ENCODE measurements at places on chromosomes 3 and 15.

GRCh38 chr3:197183582-197183981 is 114.8 kb downstream of the DLG1 start:
- DNase-seq: no peak

DNA sequence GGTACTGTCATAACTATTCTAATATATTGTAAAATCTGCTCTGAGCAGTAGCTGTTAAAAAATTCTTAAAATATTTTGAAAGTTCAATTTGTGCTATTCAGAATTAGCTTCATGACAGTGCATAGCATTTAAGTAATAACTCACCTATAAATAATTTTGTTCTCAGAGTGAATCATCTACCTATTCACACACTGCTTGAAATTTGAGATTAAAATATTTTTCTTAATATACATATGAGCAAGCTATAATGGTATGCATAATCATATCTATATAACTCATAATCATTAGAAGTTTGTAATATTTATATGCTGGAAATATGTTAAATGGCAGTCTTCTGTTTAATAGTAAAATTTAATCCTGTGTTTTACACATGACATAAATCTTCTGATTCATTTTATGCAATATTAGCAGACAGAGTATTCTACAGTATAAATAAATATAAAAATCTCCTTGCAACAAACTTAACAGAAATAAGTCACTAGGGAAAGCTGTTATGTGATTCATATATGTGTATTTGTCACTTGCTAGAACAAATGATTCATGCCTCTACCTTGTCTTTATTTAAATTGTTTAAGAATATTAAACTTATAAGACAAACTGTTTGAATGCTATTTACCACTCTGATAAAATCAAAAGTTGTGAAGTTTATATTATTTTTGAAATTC is 710.8 kb downstream of the PLOD2 start:
- no peak for DNase-seq

- DNase-seq: no peak
Measured at GRCh38 chr3:187211532-187212195, 14.4 kb downstream of the RTP1 start.

DNA sequence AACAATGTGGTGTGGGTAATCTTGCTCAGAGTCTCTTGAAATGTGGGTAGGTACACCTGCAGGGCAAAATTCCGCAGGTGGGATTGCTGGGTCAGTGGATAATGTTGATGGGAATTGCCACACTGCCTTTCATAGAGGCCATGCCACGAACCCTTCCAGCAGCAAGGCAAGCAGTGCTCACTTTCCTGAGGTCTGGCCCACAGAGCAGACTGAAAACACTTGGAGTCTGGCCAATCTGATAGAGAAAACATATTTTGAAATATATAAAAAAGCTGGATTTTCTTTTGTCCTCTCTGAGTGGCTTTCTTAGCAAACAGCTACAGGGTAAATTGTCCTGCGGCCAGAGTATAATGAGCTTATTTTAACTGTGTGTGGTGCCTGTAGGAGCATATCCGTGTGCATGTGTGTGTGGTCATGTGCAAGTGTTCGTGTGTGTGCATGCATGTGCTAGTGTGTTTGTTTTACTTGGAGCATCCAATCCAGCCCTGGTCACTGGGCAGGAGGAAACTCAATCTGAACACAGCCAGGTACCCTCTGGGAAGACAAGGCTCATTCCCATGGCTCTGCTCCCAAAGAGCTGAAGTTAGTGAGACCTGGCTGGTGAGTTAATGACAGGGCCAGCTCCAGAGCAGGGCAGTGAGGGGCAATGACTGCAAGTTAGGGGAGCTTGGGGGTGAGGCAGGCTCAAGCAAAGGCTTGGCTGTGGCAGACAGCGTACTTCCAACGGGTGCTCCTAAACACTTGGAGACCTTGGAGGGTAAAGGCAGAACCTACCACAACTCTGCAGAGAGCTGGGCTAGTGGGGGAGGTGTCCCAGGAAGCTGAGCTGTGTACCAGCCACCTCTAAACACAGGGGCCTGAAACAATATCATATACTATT is 91.3 kb downstream of the PLXNA1 start:
- DNase-seq: no peak

GRCh38 chr3:37994639-37994972 is 4.0 kb downstream of the VILL start:
- DNase-seq: no peak

DNA sequence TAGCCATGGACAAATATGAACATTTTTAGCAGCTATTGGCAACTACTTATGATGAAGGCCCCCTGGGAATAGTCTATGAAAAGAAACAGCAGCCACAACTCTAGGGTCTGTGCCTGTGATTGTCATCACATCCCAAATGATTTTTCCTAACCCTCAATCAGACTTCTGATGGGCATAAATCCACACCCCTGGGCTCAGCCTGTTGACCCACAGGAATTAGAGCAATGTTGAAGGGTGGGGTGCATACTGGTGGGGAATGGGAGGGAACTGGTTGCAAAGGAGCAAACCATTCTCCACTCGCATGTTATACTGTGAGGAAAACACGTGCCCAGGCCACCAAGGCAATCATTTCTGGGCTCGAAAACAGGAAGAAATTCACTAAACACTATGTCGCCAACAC is 106.5 kb upstream of the CTNNB1 start:
- no peak for DNase-seq

DNA sequence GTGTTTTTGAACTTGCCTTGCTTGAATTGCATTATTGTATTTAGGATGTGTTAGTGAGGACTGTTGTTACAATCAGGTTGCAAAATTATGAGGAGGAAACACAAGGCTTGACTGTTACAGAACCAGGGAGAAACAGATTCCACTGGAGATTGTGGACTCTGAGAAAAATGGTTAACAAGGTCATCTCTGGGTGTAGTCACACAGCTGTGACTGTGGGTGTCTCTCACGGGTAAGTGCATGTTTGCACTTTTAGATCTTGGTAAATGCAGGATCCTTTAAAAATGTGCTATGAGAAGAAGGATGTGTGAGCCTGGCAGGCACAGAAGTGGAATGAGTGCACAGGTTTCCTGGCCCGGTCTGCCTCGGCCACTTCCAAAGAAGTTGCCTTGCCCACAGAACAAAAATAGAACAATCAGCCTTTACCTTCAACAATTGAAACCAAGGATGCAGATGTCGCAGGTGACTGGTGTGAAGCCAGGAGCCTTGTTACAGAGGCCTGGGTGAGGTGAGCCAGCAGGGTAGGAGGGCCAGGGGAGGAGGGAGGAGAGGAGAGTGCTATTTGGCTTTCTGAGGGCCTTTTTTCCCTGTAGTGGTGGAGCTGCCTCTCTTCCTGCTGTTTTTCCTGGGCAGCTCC is 68.0 kb downstream of the ABHD5 start:
- no peak for DNase-seq

DNA sequence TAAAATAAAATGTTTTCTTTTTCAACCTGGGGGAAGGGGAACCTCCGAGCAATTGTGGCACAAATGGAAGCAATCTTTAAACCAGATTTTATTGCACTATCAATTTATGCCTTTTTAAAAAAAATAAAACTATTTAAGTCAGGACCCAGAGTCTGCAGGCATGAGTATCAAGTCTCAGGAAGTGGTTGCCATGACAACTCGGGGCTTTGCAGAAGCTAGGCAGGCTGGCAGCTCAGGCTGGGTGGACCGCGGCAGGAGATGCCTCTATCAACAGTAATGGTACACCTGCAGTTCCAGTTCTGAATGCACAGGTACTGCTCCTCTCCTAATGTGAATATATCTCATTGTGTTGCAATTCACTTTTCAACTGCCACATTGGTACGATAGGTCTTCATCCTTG is 447.7 kb downstream of the GABRG3 start:
- DNase-seq: no peak

DNA sequence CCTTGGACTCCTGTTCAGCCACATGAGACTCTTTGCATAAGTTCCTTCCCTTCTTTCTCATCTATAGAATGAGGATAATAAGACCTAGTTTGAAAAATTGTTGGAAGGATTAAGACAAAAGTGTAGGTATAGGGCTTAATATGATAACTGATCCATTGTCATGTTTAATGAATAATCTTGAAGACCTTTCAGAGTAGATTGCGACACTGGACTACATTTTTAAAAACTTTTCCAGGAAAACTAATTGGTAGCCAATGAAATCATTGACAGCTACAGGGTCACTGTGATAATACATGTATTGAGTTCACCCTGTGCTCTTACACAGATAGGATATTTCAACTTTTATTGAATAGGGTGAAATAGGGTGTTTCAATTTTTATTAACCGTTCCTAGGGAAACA is 78.5 kb upstream of the FBN1 start:
- DNase-seq: no peak

GRCh38 chr3:19267040-19267439 is 118.7 kb downstream of the KCNH8 start:
- no peak for DNase-seq

- DNase-seq: no peak
Measured at GRCh38 chr3:94083261-94083660, 20.4 kb downstream of the NSUN3 start.

DNA sequence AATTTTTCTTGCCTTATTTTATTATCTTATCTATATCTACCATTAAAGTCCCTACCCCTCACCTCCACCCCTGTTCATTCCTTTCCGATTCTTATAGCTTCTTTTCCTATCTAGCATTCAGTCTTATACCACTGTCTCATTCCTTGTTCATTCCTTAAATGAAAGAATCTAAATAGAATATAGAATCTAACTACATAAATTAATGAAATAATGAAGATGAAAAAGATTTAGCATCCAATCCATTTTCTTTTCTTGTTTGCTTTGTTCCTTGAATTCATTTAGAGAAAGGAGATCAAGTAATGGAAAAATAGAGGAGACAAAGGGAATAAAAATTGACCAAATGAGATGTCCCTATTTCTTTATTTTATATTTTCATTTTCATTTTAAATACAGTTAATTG is 67.2 kb downstream of the OPA1 start:
- no peak for DNase-seq

GRCh38 chr3:136545664-136546268 is 206.4 kb downstream of the STAG1 start:
- no peak for DNase-seq

- DNase-seq: no peak
Measured at GRCh38 chr3:111715911-111716523, 120.9 kb upstream of the ZBED2 start.

- no peak for DNase-seq
Measured at GRCh38 chr3:130841357-130841756, 52.5 kb upstream of the ATP2C1 start.

DNA sequence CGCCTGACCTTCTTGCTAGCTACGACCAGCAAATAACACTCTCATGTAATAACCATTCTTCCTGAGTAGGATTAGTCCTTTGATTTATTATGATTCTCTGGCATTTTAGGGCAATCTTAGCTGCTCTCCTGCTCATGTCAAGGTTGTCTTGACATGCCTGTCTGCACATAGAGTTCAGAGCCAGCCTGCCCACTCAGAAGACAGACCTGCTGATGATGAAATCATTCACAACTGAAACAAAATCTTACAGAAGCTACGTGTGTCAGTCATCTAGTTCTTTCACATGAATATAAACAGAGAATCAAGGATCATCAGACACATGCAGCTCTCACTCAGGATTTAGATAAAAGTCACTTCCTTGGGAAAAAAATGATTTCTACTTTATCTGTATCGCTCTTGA is 173.6 kb upstream of the LYSMD4 start:
- DNase-seq: no peak

- DNase-seq: no peak
Measured at GRCh38 chr3:40585381-40586016, 60.7 kb downstream of the ZNF621 start.

DNA sequence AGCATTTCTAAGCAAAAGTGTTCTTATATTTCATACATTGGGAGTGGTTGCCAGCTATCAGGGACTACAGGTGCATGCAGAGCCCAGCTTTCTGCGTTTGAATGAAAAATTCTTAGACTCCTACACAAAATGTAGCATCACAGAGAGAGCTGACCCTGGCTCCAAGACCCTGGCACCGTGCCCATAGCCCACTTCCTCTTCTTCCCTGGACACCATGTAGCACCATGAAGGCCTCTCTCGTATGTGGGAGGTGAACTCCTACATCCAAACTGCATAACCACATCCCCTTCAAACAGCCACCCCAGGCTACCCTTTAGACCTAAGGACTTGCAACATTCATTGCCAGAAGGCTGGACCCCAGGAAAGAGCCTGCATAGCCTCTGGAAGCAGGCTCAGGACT is 35.8 kb upstream of the ATOSA start:
- no peak for DNase-seq

DNA sequence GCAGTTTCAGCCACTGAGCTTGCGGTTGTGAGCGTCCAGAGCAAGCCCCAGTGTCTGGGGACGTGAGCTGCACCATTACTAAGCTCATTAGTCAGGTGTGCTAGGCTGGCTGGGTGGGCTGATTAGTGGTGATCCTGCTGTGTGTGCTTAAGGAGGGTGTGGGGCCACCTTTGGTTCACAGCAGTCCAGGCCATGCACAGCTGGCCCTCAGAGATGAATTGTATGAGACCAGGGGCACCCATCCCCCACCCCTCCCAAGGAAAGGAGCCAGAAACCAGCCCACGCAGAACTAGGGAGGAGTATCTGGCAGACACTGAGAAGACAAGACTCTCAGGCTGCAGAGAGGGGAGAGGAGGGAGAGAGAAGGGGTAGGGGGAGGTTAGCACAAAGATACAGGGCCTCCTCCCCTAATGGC is 3.8 kb downstream of the TYRO3 start:
- DNase-seq: no peak

- no peak for DNase-seq
Measured at GRCh38 chr3:170145278-170145677, 36.3 kb downstream of the PHC3 start.

- no peak for DNase-seq
Measured at GRCh38 chr3:38039899-38040261, 872 bp downstream of the DLEC1 start.

DNA sequence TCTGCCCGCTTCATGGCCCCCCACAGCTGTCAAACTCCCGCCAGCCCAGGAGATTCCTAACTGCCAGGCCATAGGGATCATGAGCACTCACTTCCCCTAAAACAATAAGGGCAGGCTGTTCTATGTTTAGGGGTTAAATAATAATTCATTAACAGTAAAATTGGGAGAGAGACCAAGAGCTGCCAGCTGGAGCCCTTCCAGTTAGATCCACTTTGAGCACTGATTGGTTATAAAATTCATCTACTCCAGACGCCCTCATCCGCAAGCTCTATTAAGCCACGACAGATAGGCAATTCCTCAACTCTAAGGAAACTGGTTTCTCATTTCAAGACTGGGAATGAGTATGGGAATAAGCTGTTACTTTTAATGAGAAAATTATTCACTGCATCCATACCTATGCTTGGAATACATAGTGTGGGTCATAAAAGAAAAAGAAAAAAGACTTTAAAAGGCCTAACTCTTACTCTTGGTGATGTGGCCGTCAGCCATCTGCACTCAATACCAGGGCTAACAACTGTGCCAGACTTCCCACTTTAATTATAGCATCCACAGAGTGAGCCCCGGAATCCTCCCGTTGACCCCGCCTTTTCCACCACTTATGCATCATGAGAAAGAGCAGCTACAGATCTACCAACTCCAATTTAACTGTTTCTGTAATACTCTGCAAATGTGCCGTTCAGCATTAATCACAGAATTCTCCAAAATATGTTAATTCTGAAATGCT is 44.5 kb downstream of the IL17RD start:
- no peak for DNase-seq
